ENCODE measurements at places on chromosomes 12 and 14. TPM values are rescaled to one million over a fixed set of nuclear protein-coding genes. Genes with fewer than 3 reads are reported as not detected.

DNA sequence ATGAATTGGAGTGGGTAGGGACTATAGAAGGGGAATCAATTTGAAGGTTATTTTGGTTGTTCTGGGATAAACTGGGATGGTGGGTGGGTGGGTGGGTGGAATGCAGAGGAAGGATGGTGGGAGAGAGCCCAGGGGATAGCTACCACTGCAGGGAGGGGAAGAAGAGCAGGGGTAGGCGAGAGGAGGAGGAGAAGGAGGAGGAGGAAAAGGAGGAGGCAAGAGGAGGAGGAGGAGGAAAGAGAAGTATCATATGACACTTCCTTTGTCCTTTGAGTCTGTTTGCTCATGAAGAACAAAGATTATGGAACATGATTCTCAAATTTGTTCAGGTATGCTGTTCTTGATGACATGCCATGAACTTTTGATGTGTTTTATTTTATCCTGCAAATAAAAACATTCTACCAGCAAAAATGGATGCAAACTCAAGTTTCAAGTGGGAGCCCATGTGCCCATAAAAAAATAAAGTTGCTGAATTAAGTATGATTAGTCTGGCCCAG lies 4.1 kb upstream of the BEST3 start:
- no peak for DNase-seq

- peak; percentile 42 for DNase-seq
Measured at GRCh38 chr12:121579190-121579791, 1.5 kb downstream of the KDM2B start.

DNA sequence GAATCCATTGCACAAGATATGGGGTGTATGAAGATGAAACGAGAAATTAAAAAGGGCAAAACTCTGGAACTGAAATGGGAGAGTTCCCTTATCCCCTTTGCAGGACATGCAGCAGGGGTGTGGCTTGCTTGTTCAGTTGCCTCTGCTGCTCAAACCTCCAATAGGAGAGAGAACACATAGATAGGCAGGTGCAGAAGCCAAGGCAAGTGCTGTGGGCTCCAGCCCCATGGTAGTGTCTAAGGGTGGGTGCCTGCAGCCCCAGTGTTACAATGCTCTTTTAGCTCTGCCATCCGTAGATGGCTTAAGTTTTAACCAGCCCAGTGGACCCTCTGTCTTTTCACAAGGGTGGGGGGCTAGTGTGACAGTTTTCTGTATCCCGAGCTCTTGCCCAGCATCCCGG lies 69.7 kb downstream of the CMAS start:
- DNase-seq = no peak

HSPA2 gene
- polyA plus RNA-seq = 13.4 TPM

GRCh38 chr12:22322091-22322490 lies 12.4 kb downstream of the ST8SIA1 start:
- no peak for DNase-seq

DNA sequence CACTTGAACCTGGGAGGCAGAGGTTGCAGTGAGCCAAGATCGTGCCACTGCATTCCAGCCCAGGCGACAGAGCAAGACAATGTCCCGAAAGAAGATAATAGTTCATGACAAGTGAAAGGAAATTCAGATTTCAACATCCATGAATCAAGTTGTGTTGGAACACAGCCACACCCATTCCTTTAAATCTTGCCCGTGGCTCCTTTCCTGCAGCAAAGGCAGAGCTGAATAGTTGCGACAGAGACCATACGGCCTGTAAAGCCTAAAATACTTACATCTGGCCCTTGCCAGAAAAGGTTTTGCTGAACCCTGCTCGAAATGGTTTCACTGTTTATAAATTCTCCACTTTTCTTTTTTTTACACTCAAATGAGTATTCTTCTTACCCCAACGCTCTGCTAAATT lies 17.7 kb upstream of the ITPK1 start:
- no peak for DNase-seq

- no peak for DNase-seq
Measured at GRCh38 chr12:5451251-5451650, 19.3 kb downstream of the NTF3 start.

GRCh38 chr12:1821805-1822204 lies 1.4 kb downstream of the LRTM2 start:
- DNase-seq = no peak

DNA sequence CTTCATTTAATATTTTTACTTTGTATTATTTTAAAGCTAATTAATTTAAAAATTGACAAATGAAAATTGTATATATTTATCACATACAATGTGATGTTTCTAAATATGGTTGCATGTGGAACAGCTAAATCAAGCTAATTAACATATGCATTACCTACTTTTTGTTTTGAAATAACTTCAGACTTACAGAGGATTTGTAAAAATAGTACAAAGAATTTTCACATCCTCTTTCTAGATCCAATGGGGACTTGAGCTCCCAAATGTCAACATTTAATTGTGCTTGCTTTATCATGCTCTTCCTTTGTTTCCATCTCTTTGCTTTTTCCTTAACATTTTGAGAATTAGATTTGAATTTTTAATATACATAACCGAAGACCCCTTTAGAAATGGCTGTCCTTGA lies 6.6 kb downstream of the DCD start:
- DNase-seq = no peak

DNA sequence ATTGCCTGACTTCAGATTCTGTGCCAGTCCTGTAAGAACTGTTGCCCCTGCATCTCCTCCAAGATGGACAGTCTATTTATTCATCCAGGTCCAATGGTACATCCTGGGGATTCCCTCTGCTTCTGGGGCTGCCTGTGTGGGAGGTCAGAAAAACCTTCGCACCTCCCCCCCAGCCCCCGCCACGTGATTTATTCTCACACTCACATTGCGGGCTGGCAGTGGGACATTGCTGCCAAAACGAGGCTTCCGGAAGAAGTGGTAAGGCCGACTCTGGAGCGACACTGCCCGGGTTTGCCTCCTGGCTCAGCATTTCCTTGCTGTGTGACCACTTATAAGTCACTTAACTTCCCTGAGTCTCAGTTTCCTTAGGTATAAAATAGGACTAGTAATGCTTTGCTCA lies 5.9 kb upstream of the RTL1 start:
- DNase-seq = no peak

- DNase-seq = no peak
Measured at GRCh38 chr14:94309721-94310120, 13.4 kb downstream of the SERPINA6 start.

HDAC7 gene
- polyA plus RNA-seq = 80.9 TPM

KLRG1 gene
- 3.1 TPM for polyA plus RNA-seq

- no peak for DNase-seq
Measured at GRCh38 chr12:75099210-75099609, 110.4 kb downstream of the KCNC2 start.

DNA sequence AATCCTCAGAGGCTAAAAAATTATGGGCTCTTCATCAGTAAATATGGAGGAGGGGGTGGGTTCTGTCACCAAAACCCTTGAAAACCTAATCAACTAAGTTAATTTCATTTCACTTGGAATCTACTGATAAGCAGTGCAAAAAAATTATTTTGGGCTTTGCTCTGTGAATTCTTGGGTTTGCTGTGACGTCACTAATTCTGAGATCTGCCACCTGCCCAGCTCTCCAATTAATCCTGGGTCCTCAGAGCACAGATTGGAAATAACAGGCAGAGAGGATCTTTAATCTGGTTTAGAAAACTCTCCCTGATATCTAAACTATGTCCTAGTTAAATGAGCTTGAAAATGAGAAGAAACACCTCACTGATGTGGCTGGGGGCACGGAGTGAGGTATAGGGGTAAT lies 903.2 kb downstream of the AACS start:
- no peak for DNase-seq

- DNase-seq = no peak
Measured at GRCh38 chr12:122830517-122831214, 4.6 kb upstream of the HIP1R start.

- no peak for DNase-seq
Measured at GRCh38 chr12:34393086-34393820, 371.0 kb downstream of the ALG10 start.

DNA sequence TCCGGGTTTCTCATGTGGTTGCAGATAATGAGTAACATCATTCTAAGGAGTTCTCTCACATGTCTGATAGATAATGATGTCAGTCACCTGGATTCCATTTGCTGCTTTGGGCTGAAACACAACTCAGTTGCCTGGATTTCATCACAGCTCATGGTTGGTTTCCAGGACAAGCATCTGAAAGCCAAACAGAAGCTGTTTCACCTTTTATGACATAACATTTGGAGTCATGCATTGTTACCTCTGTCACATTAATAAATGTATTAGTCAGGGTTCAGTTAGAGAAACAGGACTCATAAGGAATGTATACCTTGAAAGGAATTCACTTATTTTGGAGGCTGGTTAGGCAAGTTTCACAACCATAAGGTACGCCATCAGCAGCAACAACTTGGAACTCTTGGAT lies 251.9 kb upstream of the ATXN7L3B start:
- DNase-seq = no peak

GRCh38 chr12:114013575-114014345 lies 47.6 kb upstream of the RBM19 start:
- DNase-seq = no peak

DNA sequence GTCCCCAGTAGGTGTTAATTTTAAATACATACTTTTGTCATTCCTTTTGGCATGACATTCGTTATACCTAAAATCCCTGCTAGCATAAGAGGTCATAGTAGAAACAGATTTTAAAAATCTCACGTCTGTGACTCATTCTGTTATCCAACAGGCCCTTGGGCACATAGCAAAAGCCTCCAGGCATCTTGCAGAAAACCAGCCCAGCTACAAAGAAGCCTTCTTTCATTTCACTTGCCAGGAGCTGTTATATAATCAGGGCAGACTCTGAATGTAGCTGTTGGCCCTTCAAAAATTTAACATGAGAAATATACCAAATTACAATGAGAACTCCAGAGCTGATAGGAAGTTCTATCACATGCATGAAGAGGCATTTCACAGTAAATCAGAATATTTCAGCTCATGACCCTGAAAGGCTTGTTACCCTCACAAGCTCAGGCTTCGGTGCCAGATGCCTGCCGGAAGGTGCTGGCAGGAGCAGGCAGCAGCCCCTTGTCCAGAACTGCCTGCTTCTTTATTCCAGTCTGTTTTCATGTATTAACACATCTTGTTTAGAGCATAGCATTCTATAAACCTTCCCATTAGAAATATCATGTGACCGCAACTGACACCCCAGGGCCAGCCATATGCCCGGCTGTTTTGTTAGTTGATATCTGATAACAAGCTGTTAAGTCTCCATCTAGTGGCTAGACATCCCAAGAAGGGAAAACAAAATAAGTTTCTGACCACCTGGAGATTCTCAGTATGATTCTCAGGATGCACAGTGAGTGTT lies 17.8 kb downstream of the E2F7 start:
- DNase-seq = no peak

GRCh38 chr12:52704464-52704863 lies 1.1 kb upstream of the KRT77 start:
- DNase-seq = no peak

DNA sequence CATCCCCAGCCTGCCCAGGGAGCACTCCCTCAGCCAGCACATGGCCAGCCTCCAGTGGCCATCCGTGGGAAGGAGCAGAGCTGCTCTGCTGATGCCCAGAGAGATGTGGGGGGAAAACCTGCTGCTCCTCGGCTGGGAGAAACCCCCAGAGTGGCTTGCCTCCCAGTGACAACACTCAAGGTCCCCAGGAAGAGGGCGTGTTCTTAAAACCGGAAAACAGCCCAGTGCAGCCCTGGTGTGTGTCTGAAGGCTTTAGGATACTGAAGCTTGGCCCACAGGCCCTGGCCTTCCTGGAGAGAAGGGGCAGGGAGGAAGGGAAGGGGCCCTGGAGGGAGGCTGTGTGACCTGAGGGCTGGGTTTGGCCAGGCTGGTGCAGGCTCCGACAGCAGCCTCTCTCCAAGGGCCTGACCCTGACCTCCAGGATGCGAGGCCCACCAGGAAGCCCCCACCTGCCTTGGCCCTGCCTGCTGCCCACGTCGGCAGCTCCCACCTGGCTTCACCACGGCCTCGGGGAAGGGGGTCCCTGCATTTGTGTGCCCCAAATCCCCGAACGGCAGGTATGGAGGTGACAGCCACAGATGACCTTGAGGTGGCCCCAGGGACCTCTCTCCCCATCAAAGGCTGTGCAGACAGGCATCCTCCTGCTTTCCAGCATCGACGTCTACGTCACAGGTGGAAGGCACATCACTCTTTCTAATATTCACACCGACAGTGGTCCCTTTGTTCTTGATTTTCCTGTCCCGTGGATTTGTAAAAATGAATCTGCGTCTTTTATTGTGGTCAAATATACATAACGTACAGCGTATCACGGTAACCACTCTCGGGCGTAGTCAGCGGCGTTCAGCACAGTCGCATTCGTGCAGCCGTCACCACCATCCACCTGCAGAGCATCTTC lies 190.0 kb upstream of the C14orf180 start:
- DNase-seq = no peak

RXYLT1 gene
- polyA plus RNA-seq = 31.9 TPM

DNA sequence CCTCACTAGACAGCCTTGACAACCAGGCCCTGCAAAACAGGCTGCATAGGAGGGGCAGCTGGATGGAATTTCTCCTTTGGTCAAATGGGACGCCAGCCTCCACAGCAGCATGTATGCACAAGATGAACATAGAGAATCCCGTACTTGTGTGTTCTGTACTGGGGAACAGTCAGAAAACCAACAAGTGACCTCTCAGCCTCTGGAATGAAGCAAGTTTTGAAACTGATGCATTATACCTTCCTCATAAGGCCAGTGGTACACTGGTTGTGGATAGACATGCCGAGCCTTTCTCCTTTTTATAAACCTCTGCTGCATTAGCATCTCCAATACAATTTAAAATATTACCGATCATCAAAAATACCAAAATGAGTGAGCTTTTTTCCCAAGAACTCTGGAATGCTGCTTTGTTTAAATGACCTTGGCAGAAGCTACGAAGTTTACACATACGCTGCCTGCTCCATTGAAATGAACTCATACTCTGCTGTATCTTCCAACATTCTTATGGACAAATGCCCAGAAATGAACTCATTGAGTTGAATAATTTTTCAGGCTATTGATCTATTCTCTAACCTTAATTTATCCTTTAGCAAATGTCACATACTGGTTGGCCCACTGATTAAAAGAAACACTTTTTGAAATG lies 47.6 kb upstream of the FERMT2 start:
- DNase-seq = no peak

DNA sequence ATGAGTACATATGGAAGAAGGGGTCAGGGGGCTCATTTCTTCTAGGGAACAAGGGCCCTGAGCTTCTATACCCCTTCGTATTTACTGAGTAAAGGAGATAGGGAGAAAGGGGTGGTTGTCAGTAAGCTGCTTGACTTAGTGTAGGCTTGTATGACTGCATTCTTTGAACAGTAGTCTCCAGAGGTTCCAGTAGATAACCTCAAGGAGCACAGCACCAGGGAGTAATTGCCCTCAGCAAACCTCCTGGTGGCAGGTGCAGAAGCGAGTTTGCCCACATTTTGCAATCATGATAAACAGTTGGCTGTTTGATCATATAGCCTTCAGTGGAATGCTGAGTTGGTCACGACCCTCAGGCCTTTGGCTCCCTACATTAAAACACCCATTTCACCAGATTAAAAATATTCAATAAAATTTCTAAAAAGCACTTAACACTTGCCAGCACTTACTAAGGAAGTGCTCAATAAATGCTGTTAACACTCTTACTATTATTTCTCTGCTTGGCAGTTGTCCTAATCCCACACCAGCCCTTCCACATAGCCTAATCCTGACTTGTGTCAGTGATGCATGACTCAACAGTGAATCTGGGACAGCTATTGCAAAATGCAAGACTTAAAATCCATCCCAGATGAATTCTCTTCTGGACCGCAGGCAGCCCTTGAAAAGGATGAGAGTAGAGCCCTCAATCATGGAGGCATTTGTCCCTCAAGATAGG lies 3.7 kb upstream of the DHRS4L2 start:
- DNase-seq = no peak
